H7 (cell line): ENCODE measurements at places on chromosomes 6 and 20.

- peak; percentile 45 for DNase-seq
Observed at GRCh38 chr6:143973097-143973966, 34.7 kb downstream of the PLAGL1 start.

DNA sequence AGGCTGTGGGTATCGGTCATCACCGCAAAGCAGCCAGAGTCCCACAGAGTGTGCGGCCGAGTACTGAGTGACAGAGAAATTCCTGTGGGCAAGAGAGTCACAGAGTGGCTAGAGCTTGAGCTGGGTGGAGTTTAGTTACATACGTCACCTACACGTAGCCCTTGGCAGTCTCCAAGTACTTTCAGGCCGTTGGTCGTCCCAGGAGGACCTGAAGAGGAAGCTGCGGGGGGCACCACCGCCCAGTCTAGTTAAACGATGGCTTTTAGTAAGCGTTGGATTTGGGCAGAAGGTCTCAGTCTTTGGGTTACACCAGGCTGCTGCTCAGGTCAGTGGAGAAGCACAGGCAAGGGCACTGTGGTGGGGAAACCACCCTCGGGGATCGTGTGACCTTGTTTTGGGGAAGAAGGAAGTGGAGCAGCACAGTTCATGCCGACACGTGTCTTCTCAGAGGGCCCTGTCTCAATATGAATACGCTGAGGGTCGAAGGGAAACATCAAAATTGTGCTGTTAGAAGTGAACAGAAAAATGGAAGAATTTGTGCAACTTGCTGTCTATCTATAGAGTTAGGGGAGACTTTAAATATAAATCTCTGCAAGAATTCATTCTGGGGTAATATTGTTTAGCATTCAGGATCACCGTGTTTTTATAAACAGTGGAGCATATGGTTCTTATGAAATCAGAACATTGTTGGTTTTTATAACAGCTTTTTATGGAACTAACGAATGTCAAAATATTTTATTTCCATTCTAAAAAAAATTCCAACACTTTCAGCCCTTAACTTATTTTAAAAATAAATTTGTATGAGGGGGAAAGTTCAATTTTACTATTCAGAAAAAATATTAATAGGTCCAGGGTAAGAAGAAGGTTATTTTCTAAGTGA, 28.6 kb downstream of the KIF25 start:
- DNase-seq = no peak

- no peak for DNase-seq
Observed at GRCh38 chr6:166450167-166450873, 67.6 kb upstream of the MPC1 start.

DNA sequence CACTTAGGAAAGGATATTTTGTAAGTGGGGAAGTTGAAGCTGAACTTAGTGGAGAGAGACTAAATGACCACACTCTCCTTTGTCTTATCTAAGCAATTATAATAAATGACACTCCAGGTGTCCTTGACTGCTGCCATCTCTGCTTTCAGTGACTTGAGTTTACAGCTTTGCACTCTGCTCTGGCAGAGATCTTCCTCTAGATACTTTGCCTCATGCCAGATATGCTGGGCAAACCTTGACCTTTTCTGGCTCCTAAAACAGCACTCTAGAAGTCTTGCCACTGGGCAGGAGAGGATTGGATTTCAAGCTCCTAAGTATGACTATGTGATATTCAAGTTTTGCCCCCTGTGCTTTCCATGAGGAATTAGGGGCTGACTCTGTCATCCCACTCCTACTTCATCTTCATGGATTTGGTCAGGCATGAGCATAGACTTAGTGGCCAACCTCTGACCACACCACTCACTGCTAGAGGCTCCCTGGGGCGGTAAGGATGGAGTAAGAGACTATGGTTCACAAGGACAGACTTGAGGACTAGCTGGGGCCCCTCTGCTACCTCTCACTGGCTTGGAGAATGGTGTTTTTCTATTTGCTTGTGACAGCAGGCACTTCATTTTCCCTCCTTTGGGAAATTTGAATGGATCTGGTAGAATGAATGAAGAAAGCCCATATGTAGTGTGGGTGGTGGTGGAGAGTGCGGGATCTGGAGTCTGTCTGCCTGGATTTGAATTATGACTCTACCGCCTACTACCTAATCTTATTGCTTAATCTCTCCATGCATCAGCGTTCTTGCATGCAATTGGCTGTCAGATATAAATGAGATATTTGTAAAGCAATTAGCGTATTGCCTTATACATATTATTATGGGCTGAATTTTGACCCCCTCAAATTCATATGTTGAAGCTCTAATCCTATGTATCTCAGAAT, 191.4 kb downstream of the REV3L start:
- no peak for DNase-seq

DNA sequence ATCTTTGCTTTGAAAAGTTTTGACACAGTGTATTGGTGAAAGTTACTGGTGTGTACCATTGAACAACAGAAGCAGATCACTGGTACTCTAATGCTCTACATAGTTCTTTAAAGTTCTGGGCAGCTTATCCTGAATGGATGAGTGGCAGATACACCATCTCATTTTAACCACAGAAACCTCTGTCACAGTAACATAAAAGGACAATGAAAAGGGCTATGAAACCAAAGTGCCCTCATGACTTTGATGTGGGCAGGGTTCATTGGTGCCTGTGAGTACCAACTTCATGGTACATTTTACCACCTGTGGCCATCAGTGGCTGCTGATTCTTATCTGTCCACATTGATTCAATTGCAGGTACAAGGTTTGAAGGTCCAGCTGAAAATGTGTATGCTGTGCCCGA, 285.7 kb upstream of the PREP start:
- DNase-seq = no peak
